ENCODE measurements at places on chromosomes 6 and 20.

- no peak for DNase-seq
Observed at GRCh38 chr6:32664827-32665362, 1.6 kb downstream of the HLA-DQB1 start.

GRCh38 chr6:150573041-150573681 lies 26.5 kb upstream of the PLEKHG1 start:
- DNase-seq, result peak; percentile 54

GRCh38 chr6:31308845-31309175 lies 36.9 kb upstream of the HLA-C start:
- no peak for DNase-seq

DNA sequence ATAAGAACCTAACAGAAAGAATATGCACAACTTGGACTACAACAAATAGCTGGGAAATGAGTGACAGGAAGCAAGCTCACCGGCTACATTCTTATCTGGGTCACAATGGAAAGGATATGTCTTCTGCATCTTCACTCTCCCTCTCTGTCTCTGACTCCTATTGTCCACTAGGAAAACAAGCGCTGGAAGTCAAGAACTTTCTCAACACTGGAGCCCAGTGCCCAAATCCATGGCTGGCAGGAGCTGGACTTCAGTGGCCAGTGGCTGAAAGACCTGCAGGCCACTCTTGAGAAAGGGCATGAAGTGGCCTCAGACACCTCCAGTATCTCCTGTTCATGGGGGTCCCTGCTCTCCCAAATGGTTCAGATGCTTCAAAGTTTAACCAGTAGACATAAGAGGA lies 62.0 kb downstream of the FAM50B start:
- no peak for DNase-seq

GRCh38 chr6:84501315-84501714 lies 263.1 kb downstream of the TBX18 start:
- DNase-seq, result no peak

GRCh38 chr20:53126185-53126584 lies 154.0 kb downstream of the TSHZ2 start:
- DNase-seq, result peak; percentile 35

GRCh38 chr6:117346142-117346930 lies 79.4 kb downstream of the ROS1 start:
- peak; percentile 8 for DNase-seq
